ENCODE measurements at places on chromosomes 1 and 21. TPM values are rescaled to one million over a fixed set of nuclear protein-coding genes. Genes with fewer than 3 reads are reported as not detected.

The NECAP2 gene
- 35.5 TPM for total RNA-seq

DNA sequence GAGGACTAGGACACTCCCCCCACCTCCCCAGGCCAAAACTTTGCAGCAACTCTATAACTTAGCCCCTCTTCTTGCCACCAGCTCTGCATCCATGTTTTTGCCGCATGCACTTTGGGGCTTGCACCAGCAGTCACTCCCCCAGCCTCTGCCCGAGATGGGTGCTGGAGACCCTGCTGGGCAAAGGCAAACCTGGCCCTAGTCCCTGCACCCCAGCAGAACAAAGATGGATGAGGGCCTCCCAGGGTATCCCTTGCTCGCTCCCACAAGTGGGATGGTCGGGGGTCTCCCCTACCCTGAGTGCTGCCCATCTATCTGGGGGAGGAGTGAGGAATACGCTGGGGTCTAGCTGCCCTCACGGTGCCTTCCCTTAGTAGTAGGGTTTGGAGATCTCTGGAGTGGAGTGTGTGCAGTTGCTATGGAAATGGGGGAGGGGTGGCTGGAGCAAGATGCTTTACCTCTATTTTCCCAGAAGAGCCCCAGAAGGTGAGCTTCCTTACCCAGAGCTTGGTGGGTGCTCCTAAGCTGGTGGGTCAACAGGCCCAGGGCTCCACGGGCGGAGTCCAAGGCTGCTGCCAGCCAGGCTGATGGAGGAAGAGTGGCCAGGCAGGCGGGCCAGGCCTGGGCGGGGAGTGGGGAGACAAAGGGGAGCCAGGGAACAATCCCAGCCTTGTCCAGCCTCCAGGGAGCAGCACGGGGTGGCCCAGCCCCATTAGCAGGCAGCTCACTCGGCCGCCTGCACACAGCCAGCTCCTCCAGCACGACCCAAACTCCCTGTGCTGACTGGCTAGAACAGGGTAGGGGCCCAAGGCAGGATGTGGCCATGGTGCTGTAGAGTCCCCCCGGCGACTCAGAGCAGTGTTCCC is at the start of gene PAQR6:
Gene PAQR6 (minus strand): TSS at position 597 of the 863 bp plus-strand sequence. CDS start 1,325 bp downstream, outside the sequence.
- H3K36me3 ChIP-seq = peaks cover 24% of the 10 kb centered on the region
- peaks cover 8% of the 10 kb centered on the region for H3K4me1 ChIP-seq
- DNase-seq = no peak
- no peak within 1 kb of the TSS for H3K4me3 ChIP-seq

The TP53BP2 gene
- total RNA-seq = 38.2 TPM

- H3K27ac ChIP-seq = peak overlapping the region; percentile 55
- peak overlapping the region; percentile 31 for H3K4me3 ChIP-seq
- H3K4me1 ChIP-seq = peaks cover 30% of the 10 kb centered on the region
- DNase-seq = no peak
- H3K36me3 ChIP-seq = no peaks in the 10 kb centered on the region
Observed at GRCh38 chr1:41900603-41901444, 17.9 kb downstream of the HIVEP3 start.

GRCh38 chr1:91537281-91537986 is 36.8 kb downstream of the CDC7 start:
- H3K4me1 ChIP-seq = no peaks in the 10 kb centered on the region
- H3K4me3 ChIP-seq = no peak overlapping the region
- DNase-seq = no peak
- no peaks in the 10 kb centered on the region for H3K36me3 ChIP-seq

- no peak for DNase-seq
- no peak overlapping the region for H3K27ac ChIP-seq
- peaks cover 5% of the 10 kb centered on the region for H3K27me3 ChIP-seq
Observed at GRCh38 chr1:206679738-206680211, 4.9 kb upstream of the MAPKAPK2 start.

The FCGR1A gene
- not detected for total RNA-seq

Data from HCT116 (cell line).